Lower leg skin (tissue), 4 donors: ENCODE measurements at places on chromosomes 11 and 22.

- no peak for DNase-seq
These were observed 89.7 kb downstream of the MYEOV start for GRCh38 chr11:69383372-69384250.

GRCh38 chr11:82771781-82772180, 38.1 kb upstream of the FAM181B start:
- no peak for DNase-seq

GRCh38 chr11:2312232-2313042, 10.6 kb downstream of the TSPAN32 start:
- DNase-seq = peak; percentile 86

DNA sequence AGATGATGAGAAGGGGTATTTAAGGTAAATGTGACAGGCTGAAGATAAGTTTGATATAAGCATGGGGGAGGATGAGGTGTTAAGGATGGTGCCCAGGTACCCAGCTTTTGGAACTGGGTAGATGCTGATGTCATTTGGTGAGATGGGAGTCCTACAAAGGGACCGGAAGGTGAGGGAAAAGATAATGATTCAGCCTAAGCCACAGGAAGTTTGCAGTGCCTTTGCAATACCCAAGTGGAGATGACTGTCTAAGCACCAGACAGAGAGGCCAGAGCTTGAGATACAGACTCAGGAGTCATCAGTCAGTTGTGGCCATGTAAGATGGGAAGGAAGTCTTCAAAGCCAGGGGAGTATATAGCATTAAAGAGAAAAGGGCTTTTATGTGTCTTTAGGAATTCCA, 30.0 kb upstream of the SMCO4 start:
- DNase-seq = no peak

- no peak for DNase-seq
These were observed 25.9 kb downstream of the APOBEC3H start for GRCh38 chr22:39122772-39123470.

GRCh38 chr11:63277345-63277943, 34.0 kb upstream of the SLC22A25 start:
- no peak for DNase-seq

- DNase-seq = no peak
These were observed 38.4 kb upstream of the A4GALT start for GRCh38 chr22:42758931-42759629.

DNA sequence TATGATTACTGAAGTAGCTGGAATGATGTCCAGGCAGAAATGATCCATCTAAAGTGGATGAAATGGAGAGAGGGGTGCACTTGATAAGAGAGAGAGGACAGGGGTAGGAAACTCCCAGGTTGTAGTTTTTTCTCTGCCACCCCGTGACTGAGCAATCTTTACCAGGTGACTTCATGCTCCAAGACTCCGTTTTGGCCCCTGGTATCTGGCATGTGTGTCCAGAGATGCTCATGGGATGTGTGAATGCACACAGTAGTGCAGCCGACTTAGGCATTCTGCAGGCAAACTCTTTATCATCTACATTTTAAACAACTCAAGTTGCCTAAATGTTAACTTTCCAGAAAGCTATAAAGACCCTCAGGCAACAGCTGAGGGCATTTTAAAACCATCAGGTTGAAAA, 189.3 kb upstream of the SEZ6L start:
- DNase-seq = no peak

DNA sequence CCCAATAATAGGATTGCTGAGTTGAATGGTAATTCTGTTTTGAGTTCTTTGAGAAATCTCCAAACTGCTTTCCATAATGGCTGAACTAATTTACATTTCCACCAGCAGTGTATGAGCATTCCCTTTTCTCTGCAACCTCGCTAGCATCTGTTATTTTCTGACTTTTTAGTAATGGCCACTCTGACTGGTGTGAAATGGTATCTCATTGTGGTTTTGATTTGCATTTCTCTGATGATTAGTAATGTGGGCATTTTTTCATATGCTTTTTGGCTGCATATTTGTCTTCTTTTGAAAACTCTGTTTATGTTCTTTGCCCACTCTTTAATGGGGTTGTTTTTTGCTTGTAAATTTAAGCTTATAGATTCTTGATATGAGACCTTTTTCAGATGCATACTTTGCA, 97.4 kb downstream of the FDX1 start:
- DNase-seq = no peak

DNA sequence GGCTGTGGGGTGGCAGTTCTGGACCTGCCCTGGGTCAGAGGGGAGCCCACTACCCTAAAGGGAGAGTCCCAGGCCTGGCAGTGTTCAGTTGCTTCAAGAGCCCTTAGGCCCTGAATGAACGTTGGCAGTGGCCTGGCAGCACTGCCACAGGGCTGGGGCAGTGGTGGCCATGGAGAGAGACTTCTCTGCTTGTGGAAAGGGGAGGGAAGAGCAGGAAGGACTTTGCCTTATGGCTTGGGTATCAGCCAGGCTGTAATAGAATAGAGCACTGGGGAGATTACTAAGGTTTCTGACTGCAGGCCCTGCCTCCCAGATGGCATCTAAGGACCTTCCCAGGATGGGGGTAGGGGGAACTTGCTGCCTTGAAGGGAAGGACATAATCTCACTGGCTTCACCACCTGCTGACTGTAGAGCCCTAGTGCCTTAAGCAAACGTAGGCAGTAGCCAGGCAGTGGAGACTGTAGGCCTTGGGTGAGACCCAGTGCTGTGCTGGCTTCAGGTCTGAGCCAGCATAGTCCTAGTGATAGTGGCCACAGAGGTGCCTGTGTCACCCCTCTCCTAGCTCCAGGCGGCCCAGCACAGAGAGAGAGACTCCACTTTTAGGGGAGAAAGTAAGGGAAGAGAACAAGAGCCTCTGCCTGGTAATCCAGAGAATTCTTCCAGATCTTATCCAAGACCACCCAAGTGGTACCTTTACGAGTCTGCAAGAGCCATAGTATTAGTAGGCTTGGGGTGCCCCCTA, 27.6 kb downstream of the PLA2G6 start:
- no peak for DNase-seq

DNA sequence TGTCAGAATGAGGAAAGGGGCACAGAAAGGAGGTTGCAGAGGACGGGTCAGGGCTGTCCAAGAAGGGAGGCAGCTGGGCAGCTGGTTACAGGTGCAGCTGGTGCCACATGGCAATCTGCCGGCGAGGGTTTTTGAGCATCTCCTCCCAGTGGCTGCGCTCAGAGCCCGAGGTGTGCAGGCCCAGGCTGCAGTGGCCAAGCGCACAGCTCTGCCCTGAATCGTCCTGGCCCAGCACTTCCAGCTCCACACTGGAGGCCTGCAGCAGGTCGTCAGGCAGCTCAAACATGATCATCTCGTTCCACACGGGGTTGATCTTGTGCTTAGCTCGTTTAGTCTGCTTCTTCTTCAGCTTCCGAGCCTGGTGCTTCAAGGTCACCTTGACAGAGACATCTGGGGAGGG, 42.2 kb downstream of the SYT13 start:
- no peak for DNase-seq
